ENCODE measurements at places on chromosomes 12 and 14.

- DNase-seq: no peak
Observed at GRCh38 chr12:38919191-38919590, 13.8 kb upstream of the CPNE8 start.

DNA sequence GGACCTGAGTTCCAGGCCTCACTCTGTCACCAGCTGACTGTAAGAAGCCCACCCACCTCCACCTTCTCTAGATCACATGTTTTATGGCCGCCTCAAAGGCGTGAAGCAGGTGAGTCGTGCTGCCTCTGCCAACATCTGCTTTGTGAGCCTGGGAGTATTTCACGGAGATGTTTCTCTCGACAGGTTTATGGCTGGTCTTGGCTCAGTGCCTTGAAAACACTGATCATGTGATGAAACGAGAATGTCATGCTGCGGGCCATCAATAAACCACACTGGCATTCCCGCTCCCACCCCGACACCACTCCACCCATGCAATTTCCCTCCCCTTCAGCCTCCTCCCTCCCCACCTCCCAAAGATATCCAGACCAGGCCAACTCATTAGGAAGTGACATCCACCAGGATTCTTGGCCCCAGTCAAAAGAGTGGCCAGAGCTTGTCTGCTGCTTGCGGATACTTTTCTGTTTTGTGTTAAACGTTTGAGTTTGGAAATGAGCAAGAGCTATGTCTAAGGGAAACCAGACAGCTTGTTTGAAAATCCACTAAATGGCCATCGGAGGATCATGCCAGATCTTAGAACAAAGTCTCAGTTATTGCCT, 53.8 kb upstream of the NTF3 start:
- no peak for DNase-seq

DNA sequence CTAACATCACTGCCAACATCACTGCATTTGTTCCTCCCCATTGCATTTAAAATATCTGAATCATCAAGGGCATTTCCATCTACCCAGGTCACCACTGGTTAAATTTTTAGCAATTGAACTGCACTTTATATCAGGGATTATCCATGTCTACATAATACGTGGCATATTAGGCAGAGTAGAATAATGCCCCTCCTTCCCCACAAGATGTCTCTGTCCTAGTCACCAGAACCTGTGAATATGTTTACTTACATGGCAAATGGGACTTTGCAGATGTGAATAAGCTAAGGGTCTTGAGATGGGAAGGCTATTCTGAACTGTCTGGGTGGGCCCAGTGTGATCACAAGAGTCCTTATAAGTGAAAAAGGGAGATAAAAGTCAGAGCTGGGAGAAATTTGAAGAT, 181.7 kb upstream of the ARID2 start:
- DNase-seq: no peak

- no peak for DNase-seq
Observed at GRCh38 chr14:21768116-21768874, 94.7 kb upstream of the OR4E1 start.

DNA sequence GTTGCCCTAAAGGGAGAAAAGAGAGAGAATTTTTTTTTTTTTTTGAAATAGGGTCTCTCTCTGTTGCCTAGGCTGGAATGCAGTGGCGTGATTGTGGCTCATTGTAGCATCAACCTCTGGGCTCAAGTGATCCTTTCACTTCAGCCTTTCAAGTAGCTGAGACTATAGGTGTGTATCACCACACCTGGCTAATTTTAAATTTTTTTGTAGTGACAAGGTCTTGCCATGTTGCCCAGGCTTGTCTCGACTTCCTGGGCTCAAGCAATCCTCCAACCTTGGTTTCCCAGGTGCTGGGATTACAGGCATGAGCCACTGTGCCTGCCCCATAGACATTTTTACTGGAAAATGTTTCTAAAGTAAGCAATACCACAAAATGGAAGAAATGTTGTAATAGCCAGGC, 36.8 kb downstream of the YARS2 start:
- no peak for DNase-seq

GRCh38 chr14:80116157-80116556, 95.1 kb downstream of the DIO2 start:
- no peak for DNase-seq

DNA sequence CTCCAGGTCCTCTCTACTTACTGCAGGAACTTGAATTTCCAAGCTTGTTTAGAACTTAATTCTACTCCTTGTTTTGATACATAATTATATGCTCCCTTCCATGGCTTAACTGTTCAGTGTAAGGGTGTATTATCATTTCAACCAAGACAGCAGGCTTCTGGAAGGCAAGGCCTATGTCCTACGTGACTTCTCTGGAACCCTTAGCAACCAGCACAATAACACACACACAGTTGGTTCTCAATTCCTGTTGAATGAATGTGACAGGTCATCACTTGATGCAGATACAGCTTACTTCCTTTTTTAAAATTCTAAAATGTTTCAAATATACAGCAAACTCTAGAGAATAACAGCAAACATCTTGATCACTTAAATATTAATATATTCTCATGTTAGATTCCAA, 77.7 kb upstream of the COCH start:
- DNase-seq: no peak

- DNase-seq: peak; percentile 14
Observed at GRCh38 chr12:91562476-91562875, 379.9 kb upstream of the DCN start.

- DNase-seq: no peak
Observed at GRCh38 chr14:61923348-61923747, 161.1 kb downstream of the SNAPC1 start.

DNA sequence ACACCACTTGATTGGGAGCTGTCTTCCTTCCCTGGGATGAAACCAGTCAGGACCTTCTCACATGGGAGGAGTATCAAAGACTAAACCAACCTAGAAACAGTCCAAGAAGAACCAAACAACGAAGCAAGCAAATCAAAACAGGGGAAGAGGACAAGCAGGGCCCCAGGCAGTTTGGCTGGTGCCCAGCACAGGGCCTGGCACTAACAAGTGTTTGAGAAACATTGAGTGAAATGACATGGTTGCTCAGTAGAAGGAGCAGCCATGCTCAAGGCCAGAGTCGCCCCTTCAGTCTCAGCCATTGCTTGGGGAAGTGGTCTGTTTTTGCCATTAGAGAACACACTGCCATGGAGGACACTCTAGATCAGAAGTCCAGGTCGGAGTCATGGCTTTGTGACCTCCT, 323.1 kb downstream of the CACNA1C start:
- DNase-seq: no peak

Data from stimulated activated CD4-positive, alpha-beta T cell treated with anti-CD3 and anti-CD28 coated beads, TNF-alpha, amount 100 ng/mL, for 4 hours (primary cell).